ENCODE measurements at places on chromosomes 6 and 20.

DNA sequence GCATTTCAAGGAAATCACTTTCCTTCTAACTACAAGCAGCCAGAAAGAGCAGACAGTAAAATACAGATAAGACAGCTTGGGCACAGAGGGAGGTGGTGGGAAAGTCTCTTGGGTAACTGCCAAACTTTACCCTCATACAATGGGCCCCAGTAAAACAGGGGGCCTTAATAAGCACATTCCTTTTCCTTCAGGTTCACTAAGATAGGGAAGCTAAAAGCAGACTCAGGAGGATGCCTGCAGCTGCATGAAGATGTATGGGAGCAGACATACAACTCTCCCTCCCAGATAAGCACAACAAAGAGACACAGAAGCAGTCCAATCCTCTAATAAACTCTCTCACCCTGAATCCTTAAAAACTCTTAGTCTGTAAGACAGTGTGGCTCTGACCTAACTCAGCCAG is 49.0 kb downstream of the SIM1 start:
- DNase-seq: no peak

DNA sequence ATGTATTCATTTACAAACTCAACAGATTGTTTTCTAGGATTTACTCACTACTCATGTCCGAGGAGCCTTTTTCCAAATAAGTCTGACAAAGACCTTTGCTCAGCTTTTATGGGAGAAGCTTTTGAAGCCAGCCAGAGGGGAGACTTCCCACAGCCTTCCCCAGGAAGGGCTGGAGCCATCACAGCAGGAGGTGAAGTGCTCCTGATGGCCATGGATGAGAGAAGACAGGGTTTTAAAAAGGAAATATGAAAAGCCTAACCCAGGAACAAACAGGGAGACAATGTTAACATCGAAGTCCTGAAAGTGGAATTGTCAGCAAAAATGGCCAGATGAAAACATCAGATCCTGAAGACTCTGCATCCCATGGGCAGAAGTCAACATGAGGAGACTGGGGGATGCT is 11.6 kb upstream of the TAGAP start:
- no peak for DNase-seq

GRCh38 chr6:16400248-16400760 is 161.9 kb downstream of the GMPR start:
- no peak for DNase-seq

- peak; percentile 84 for DNase-seq
Observed at GRCh38 chr6:116011520-116011919, 49.2 kb downstream of the FRK start.

DNA sequence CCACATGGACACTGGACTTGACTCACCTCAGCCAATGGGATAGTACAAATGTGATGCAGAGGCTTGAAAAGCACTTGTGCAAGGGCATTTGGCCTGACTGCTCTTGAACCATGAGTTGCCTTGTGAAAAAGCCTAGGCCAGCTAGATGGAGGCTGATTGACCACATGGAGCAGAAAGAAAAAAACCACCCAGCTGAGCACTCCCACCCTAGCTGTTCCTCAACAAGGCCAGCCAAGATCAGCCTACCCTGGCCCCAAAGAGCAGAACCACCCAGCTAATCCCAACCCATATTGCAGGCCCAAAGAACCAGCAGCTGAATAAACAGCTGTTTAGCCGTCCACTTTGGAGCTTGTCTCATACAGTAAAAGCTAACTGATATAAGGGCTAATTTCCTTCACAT is 36.7 kb downstream of the PXDC1 start:
- DNase-seq: no peak

GRCh38 chr6:155171109-155171746 is 92.6 kb upstream of the CLDN20 start:
- DNase-seq: peak; percentile 79

- DNase-seq: no peak
Observed at GRCh38 chr20:37915434-37915787, 12.5 kb downstream of the VSTM2L start.

DNA sequence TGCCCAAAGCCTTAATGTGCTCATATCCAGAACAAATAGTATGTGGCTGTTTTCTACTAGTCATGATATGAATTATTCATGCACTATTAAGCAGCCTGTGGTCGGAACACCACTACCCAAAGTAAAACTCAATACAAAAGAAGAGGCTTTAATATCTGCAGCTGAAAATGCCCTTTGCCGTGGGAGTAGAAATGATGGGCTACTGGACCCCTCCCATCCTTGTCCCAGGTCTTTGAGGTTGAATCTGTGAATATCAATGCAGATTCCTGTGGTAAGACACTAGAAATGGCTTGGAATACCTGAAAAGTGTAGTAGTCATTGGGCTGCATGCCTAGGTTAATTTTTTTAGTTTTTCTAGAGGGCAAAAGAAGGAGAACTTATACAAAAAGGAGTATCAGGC is 303.7 kb downstream of the TBC1D7 start:
- DNase-seq: no peak

All from LoVo (cell line).